ENCODE measurements at places on chromosomes 4 and X. TPM values are rescaled to one million over a fixed set of nuclear protein-coding genes. Genes with fewer than 3 reads are reported as not detected.

GRCh38 chr4:139704915-139705485, 39.4 kb downstream of the MGST2 start:
- DNase-seq, result no peak

DNA sequence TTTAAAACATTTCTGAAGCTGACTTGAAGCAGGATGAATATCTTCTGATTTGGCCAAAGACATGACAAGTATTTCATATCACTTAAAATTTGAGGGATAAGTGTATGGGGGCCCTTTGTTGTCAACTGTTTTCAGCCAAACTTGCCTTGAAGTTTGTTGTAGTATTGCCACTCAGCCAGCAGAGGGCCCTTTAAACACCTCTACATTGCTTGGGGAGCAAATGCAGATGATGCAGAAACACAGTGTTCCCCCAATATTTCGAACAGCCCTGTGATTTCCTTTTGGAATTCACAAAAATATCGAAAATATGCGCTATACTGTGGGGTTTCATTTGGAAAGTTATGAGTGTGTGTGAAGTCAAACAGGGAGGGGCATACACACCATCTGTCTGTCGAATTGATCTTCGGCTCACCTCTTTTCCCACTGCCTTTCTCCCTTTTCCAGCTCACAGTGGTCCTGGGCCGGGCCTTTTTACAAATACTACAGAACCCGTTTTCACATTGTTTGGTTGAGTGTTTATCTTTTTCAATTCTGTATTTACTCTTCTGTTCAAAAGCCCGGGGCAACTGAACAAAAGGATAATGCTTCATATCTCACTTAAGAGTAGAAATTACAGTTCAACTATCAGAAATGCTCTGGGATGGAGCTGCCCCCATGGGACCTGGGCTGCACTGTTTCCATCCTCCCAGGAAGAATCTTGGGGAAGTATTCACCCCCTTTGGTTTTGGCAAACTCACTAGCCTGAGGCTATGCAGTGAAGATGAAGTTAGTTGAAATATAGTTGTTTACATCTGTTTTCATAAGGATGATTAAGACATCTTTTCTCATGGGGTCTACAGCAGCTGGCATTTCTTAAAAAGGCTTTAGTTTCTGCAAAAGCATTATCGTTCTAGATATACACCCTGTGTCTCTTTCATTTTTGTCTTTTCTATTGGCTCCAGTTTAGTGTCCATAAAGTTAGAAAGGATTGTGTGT, 137.6 kb downstream of the EGF start:
- DNase-seq, result no peak

The EFHC2 gene
- polyA plus RNA-seq, result 0.46 TPM

The NOP14 gene
- 10.2 TPM for polyA plus RNA-seq

GRCh38 chr4:41506130-41506529, 31.8 kb upstream of the LIMCH1 start:
- DNase-seq, result no peak

DNA sequence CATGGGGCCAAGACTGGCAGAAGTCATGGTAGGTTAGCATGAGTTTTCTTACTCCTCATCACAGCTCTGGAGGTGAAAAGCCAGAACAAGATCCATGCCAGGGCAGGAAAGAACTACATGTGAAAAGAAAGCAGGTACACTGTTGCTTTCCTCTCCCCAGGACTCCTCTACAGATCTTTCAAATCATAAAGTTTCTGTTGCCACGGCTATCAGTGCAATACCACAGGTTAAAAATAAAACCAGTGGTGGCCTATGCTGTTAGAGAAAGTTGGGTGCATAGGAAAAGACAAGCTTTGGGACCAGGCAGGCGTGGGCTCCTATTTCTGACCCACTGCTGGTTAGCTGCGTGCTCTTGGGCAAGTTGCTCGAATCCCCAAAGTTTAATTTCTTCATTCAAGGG, 81.4 kb downstream of the SH3RF1 start:
- DNase-seq, result no peak

Measured in spleen (tissue), 13 donors.